ENCODE measurements at places on chromosomes 6 and 20.
A peak's percentile ranks its signal among the peaks of the same experiment; 100 is the strongest.

GRCh38 chr20:33463332-33464101 is 20.0 kb upstream of the SNTA1 start:
- no peak for DNase-seq

DNA sequence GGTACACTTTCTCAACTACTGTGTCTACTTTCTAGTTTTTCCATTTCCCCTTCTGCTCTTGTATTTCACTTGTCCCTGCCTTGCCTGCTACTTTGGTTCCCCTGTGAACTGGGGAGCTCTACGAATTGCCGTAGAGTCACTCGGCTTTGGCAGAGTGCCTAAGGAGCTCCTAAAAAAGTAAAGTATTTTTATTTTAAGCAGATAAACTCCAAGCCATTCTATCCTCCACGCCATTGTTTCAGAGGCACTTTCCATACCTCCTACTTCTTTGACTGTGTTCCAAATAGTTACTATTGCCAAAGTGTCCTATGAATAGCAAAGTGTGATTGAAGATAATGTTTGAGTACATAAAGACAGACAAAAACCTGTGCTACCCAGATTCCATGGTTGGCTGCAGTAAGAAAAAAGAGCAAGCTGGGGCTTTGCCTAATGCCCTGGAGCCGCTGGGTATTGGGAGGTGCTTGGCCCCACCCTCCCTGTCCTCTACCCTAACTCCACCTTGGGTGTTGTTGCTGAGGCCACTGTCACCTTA is 5.1 kb upstream of the MBOAT1 start:
- DNase-seq: no peak

GRCh38 chr20:18133962-18134361 is 3.7 kb upstream of the KAT14 start:
- no peak for DNase-seq

GRCh38 chr20:51536116-51537069 is 6.1 kb downstream of the NFATC2 start:
- DNase-seq: no peak

DNA sequence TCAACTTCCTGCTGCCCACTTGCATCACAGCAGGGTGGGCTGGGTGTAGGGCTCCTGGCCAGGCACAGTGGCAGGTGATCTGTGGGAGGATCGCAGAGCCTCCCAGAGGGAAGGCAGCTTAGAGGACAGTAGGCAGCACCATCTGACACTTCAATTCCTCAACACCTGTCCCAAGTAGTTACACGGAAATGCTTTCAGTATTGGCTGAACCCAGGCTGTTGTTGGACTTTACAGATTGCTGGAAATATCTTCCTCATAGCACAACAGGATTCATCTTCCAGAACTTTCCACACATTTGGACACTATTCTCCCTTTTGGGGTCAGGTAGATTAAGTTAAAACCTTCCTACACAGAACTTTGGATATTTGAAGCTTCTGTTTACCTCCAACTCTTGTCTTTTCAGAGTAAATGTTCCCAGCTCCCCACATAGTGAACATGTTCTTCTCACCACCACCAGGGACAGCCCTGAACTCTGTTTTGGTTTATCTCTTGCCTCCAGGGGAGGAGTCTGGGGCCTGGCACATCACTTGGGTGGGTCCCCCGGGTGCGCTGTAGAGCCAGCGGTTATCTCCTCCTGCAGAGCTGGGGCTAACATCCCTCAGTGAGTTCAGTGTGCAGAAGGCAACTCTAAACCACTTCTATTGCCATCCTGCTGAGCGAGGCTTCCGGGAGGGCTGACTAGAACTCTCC is 3.5 kb upstream of the SLC22A2 start:
- no peak for DNase-seq

DNA sequence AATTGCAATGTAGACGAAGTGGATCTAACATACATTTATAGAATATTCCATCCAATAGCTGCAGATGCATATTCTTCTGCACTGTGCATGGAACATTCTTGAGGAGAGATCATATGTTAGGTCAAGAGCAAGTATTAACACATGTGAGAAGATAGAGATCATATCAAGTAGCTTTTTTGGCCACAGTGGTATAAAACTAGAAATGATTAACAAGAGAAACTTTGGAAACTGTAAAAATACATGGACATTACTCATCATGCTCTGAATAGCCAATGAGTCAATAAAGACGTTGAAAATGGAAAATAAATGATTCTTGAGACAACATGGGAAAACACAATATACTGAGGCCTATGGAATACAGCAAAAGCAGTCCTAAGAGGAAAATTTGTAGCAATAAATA is 94.2 kb downstream of the STXBP5 start:
- no peak for DNase-seq

DNA sequence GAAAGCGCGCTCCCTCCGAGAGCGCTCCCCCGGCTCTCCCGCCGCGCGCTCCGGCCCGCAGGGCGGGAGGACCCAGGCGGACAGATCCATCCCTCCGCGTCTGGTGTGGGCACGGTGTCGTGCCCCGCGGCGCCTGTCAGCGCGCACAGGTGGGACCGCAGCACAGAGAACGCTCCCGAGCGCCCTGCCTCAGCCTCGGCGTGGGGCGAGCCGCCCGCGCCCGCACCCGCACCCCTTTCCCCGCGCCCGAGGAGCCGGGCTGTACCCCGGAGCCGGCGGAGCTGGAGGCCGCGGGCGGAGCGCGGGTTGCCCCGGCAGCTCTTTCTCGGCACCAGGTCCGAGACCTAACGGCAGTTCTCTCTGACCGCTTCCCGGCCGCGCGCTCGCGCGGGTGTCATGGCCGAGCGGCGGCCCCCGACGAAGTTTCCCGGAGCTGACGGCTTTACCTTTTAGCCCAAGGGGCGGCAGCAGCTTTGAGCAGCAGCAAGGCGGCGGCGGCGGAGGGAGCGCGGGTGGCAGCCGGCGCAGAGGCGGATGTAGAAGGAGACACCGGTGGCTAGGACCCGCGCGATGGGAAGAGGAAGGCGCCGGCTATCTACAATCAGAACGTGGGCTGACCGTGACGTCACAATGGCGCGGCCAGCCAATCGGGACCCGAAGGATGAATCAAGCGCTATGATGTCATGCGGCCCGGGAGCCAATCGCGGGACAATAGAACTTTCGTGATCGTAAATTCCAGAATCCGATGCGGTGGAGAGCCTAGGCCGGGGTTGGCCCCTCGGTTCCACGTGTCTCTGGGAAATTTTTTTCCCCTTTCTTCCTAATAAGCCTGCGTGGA is at the start of gene ELOVL5:
ELOVL5 (minus strand) TSS at position 580 of the 838 bp plus-strand sequence. CDS start 53,251 bp downstream, outside the sequence.
- DNase-seq: peak; percentile 96

GRCh38 chr20:15302075-15302474 is 964.7 kb upstream of the FLRT3 start:
- DNase-seq: no peak

All from T follicular helper cell (primary cell).